Stimulated activated CD8-positive, alpha-beta memory T cell treated with anti-CD3 and anti-CD28 coated beads, Interleukin-4, amount 100 ng/mL, for 1 hour (primary cell): ENCODE measurements at places on chromosomes 12 and 14.

GRCh38 chr12:101045486-101046464 lies 164.3 kb downstream of the SLC5A8 start:
- no peak for DNase-seq

- DNase-seq, result no peak
Measured at GRCh38 chr12:120061575-120062214, 54.9 kb downstream of the RAB35 start.

DNA sequence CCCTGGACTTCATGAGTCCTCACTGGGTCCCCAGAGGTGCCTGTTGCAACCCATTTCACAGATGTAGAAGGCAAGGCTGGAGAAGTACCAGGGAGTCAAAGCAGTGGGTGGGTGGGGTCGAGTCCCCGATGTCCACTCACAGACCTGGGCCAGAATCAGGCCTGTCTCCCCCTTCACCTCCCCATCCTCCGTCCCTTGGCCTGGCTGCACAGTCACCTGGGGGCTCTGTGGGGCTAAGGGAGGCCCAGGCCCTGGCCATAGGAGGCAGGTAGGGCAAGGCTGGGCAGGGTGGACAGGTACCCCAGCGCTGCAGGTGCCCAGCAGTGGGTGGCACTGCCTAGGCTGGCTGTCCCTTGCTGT lies 29.5 kb downstream of the RTL1 start:
- DNase-seq, result no peak

GRCh38 chr14:60622210-60622916 lies 26.9 kb downstream of the SIX1 start:
- no peak for DNase-seq

DNA sequence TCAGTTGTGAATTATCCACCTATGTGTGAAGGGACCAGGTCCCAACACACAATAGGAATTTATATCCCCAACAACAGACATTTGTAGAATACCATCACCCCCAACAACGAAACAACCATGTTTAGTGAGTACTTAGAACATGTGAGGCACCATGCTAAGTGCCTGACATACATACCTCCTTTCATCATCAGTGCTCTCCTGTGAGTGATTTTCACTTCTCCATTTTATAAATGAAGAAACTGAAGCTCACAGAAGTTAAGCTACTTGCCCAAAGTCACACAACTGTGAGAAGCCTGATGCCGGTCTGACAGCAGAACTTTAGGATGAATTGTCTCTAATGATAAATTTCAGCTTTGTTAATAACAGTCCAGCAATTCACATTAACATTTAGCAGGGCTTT lies 35.4 kb downstream of the SPTB start:
- no peak for DNase-seq

GRCh38 chr12:47035484-47035883 lies 43.9 kb upstream of the PCED1B start:
- DNase-seq, result no peak

DNA sequence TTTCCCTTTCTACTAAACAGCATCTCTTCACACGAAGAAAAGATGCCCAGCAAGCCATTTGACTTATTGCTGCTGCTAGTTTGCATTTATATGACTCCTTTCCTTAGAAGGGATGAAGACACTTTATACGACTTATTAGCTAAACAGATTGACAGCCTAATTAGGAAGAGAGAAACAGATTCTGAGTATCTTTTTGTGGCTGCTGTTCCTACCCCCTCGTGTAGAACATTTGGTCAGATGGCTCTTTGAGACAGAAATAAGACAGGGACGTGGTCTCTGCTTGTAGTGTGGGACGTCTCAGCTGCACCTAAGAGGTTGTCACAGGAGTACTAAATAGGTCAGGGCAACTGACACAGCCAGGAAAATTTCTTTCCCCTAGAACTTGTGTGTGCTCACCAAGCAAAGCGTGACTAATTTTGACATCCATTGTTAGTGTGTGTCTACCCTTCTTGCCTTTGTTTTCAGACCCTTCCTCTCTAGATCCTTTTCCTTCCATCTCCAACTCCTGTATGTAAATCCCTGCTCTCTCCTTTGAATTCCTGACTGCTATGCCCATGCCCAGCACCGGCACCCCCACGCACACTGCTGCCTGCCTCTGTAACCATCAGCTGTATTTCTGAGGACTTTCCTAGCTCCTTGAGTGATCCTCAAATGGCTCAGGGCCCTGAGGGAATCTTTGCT lies 83.2 kb downstream of the DAD1 start:
- peak; percentile 15 for DNase-seq

- DNase-seq, result no peak
Measured at GRCh38 chr14:103527408-103528145, 1.4 kb upstream of the TRMT61A start.

DNA sequence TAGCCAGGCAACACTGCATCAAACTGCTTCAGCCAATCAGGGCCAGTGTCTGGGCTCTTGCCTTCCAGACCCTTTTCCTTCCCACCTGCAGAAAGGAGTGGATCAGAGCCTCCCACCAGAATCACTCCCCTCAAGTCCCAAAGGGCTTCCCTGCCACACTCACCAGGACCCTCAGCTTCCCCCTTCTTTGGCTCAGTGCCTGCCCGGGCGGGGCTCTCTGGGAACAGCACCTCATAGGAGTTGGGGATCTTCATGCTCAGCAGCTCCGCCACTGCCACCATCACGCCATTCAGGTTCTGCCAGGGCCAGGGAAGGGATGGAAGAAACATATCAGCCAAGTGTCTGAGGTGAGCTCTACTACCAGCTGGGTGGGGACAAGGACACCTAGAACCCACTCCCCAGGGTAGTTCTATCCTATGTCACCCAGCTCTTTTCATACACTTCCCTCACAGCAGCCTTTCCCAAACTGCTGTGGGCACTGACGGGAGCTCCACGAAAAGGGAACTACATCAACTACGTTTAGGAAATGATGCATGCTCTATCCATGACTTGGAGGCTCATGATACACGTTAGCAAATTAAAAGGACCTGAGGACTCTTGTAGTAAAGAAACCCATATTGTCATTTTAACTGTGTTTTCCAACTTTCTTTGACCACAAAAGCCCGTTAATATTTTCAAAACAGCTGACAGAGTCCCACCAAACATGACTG lies 9.4 kb upstream of the PRKAG1 start:
- no peak for DNase-seq

- DNase-seq, result no peak
Measured at GRCh38 chr14:104510216-104510615, 69.3 kb upstream of the C14orf180 start.

DNA sequence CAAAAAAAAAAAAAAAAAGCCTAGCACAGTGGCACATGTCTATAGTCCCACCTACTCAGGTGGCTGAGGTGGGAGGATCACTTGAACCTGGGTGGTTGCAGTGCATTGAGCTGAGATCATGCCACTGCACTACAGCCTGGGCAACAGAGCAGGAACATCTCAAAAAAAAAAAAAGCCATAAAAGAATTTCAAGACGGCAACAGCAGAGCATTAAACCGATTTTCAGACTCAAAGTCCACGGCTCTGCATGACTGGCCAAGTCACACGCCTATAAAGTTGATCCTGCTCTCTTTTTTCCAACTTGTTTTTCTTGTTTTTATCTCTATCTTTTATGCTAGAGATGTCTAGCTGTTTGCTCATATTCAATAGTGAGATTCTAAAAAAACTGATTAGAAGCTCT lies 45.3 kb downstream of the FBXO34 start:
- DNase-seq, result no peak

DNA sequence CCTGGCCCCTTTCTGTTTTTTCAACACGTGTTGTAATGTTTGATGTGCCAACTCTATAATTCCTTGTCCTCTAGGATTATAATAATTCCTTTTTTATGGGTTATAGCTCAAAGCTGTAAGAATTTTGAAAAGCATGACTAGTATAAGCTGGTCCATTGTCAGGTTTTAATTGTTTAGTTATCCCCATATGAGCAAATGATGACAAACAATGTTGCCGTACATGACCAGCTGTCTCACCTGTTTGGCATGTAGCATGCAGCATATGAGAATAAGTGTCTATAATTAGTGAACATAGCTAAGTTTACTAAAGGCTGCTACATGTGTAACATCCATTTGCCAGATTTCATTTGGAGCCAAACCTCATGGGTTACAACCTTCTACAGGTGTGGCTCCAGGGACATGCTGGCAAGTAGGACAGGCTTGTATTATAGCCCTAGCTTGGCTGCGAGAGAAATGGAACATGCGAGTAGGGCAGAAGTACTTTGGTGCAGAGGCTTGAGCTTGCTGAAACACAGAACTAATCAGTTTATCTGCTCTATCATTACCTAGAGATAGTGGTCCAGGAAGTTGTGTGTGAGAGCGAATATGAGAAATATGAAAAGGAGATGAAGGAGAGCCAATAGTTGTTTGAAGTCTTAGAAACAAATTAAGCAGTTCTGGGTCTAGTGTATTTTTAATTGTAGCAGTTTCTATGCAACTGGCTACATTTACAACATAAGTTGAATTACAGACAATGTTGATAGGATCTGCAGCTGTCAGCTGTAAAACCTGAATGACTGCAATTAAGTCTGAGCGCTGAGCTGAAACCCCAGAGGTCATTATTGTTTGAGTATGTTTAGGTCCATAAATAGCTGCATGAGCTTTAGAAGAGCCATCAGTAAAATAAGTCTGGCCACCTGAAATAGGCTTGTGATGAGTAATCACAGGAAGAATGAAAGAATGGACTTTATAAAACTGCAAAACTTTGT lies 22.6 kb upstream of the MAPKAPK5 start:
- DNase-seq, result no peak

DNA sequence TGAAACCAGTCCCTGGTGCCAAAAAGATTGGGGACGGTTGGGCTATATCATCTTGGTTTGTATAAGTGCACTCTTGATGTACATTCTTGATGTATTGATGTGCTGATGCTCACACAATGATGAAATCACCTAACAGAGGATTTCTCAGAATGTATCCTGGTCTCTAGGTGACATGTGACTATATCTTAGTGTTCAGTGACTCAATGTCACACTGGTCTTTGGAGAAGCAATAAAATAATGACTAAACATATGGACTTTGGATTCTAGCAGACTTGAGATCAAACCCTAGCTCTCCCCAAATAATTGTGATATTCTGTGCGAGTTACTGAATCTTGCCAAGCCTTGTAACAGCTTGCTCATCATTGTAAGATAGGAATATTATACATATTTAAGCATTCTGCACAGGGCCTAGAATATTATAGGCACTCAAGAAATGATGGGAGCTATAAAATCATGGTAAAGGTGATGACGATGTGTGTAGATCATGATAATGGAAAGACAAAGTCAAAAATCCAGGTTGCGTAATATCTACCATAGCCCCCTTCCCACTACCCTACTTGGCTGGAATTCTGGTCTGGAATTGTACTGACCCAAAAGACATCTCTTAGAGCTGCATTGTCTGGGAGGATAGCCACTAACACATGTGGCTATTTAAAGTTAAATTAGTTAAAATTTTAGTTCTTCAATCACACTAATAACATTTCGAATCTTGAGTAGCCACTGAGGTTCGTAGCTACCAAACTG lies 117.6 kb upstream of the PWP1 start:
- DNase-seq, result no peak

GRCh38 chr14:69693145-69693544 lies 73.8 kb upstream of the SRSF5 start:
- no peak for DNase-seq

DNA sequence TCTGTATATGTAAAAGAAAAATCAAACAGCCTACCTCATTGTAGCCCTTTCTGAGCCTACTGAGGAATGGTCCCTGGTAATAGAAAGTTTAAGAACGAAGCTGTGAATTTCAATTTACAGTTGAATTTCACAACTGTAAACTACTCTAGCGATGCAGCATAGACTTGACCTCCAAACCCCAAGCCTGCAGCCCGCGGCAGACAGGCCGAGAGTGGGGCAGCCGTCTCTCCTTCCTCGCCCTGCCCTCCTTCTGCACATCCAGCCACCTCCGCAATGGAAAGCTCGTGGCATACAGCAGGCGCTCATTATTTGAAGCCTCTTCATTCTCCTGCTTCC lies 15.3 kb downstream of the RNASE2 start:
- DNase-seq, result no peak

DNA sequence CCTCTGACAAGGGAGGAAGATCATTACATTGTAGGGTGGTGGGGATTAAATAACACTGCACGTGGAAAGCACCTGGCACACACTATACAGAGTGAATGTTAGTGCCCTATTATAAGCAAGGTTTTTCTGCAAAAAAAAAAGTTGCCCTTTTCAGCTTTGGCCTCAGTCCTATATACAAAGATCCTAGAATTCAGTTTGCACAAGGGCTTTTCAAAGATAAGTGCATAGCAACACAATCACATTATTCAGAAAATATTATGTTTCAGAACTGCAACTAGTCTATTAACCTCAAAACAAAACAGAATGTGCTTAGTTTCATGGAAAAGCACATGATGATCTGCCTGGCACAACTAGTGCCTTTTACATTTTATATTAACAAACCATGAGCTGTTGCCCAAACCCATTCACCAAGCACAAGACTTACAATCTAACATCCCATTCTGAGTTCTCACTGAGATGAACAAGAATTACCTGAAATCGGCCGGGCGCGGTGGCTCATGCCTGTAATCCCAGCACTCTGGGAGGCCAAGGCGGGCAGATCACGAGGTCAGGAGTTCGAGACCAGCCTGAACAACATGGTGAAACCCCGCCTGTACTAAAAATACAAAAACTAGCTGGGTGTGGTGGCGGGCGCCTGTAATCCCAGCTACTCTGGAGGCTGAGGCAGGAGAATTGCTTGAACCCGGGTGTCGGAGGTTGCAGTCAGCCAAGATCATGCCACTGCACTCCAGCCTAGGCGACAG lies 1.8 kb downstream of the TM7SF3 start:
- no peak for DNase-seq

DNA sequence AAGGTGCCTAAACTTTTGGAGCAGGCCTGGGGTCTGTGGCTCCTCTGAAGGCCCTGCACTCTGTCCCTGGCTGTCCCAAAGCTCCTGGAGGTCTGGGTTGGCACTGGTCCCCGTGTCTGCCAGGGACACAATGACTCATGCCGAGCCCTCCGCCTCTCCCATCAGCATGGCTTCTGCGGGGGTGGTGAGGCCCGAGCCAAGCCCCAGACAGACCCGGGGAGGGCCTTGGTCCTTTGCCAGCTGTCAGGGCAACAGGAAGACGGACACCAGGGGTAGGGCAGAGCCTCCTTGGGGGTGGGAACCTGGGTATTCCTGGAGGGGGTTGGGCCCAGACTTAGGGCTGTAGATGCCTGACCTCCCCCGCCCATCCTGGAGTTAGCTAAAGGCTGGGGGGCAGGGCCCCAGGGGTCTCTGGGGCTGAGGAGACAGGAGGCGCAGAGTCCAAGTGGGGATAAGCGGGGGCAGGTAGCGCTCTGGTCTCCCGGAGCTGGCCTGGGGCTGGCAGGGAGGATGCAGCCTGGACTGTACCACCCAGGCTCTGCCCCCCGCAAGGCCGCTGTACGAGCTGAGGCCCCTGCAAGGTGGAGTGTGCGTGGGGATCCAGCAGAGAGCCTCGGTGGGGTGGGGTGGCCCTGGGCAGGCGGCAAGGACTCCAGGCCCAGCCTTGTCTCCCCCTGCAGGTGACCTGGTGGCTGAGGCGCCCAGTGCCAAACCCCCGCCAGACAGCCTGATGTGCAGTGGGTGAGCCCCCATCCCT lies 16.4 kb upstream of the PUS1 start:
- no peak for DNase-seq
